ENCODE measurements at places on chromosomes 13 and 19.

GRCh38 chr13:91273675-91274074 lies 73.8 kb upstream of the MIR17HG start:
- no peak for DNase-seq

- DNase-seq = no peak
Observed at GRCh38 chr13:93727211-93728141, 500.9 kb downstream of the GPC6 start.

- no peak for DNase-seq
Observed at GRCh38 chr13:61761690-61762089, 346.0 kb upstream of the PCDH20 start.

- no peak for DNase-seq
Observed at GRCh38 chr13:91020461-91021034, 326.9 kb upstream of the MIR17HG start.

GRCh38 chr19:30630289-30631032 lies 258.3 kb downstream of the ZNF536 start:
- DNase-seq = no peak

DNA sequence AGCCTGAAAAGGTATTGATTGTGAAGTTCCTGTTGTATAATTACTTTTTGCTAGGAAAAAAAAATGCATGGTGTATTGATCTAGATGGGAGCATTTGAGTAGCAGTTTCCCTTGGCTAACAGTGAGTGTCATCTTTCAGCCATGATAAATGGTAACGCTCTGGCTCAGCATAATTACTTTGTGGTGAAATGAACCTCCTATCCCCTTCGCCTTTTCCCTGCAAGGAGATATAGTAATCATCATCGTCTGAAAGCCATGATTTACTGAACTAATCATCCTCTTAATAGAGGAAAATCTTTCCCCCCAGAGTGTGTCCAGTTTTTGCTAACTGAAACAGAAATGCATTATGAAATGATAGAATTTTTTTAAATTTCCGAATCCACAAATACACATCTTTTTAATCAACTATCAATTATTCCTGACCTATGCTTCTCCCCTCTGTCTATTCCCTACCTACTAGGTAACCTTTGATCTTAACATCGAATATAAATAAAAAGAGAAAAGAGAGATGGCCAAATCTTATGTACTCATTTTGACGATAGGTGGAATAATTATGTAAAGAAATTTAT lies 88.7 kb downstream of the MAB21L1 start:
- no peak for DNase-seq

DNA sequence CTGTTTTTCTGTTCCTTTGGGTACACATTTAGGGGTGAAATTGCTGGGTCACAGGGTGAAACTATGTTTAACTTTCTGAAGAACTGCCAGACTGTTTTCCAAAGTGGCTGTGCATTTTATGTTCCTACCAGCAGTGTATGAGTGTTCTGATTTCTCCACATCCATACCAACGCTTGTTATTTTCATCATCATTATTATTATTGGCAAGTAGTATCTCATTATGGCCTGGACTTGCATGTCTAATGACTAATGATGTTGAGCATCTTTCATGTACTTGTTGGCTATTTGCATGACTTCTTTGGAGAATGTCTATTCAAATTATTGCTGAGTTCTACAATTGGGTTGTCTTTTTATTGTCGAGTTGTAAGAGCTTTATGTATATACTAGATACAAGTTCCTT lies 321.8 kb upstream of the HTR2A start:
- DNase-seq = no peak

DNA sequence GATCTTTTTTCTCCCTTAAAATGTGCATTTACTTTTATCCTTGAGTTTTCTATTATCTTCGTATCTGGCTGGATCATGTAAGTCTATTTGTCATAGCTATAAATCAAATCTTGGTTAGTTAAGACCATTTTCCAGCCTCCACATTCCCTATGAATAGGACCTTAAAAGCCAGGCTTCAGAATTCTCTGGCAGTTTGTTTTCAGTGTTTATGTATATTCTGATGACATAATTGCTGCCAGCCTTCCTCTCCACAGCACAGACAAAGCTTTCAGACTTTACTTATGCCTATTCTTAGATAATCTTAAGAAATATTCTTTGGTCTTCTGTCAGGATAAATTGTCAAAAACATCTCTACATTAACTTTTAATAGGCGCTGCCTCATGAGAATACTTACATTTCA lies 870.8 kb upstream of the SPRY2 start:
- DNase-seq = no peak

GRCh38 chr19:54792814-54793213 lies 10.6 kb upstream of the KIR2DL4 start:
- DNase-seq = no peak

DNA sequence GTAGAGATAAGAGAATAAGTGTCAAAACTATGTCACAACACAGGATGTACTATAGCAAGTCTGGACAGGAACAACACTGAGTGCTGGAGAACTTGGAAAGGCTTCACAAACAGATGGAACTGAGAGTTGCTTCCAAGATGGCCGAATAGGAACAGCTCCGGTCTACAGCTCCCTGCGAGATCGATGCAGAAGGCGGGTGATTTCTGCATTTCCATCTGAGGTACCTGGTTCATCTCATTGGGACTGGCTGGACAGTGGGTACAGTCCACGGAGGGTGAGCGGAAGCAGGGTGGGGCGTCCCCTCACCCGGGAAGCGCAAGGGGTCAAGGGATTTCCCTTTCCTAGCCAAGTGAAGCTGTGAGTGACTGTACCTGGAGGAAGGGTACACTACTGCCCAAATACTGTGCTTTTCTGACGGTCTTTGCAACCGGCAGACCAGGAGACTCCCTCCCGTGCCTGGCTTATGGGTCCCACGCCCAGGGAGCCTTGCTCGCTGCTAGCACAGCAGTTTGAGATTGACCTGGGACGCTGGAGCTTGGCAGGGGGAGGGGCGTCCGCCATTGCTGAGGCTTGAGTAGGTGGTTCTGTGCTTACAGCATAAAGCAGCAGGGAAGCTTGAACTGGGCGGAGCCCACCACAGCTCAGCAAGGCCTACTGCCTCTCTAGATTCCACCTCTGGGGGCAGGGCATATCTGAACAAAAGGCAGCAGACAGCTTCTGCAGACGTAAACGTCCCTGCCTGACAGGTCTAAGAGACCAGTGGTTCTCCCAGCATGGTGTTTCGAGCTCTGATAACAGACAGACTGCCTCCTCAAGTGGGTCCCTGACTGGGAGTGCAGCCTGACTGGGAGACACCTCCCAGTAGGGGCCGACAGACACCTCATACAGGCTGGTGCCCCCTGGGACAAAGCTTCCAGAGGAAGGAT lies 46.0 kb downstream of the USP12 start:
- DNase-seq = no peak

DNA sequence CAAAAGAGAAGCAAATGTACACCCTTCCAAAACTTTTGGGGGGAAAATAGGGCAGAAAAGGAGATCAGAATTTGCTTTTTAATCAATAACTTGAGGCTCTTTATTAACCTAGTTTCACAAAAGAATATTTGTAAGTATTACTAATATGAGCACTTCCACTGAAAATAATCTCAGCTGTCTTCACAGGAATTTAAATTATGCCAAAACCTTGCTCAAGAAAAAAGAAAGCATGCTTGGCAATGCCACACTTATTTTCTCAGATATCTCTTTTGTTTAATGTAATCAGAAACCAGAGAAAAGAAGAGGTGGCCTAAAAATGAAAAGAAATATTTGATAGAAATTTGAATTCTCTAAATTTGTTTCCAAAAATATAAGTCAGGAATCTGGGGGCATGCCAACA lies 234.9 kb upstream of the GPC6 start:
- DNase-seq = no peak

DNA sequence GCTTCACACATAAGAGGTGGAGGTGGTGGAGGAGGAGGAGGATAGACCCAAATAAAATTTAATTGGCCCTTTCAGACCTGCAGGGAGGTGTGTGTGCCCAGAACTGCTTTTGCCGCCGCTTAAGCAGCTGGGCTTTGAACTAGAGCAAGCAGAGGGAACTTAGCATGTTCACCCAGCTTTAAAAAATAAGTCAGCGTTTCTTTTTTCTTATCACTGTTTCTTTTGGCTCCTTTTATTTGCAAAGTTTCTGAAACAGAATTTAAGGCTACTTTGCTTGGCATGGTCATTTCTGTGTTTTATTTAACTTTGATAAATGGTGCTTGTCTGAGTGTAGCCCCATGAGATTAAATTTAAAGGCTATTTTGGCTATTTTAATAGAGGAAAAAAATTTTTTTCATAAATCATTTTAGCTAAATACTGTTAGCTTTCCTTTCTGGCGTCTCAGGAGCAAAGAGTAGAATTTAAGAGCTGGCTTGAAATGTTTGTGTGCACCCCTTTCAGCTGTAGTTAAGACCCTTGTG lies 43.3 kb upstream of the RNF113B start:
- DNase-seq = no peak

GRCh38 chr19:32350987-32351348 lies 5.6 kb downstream of the ZNF507 start:
- DNase-seq = no peak

DNA sequence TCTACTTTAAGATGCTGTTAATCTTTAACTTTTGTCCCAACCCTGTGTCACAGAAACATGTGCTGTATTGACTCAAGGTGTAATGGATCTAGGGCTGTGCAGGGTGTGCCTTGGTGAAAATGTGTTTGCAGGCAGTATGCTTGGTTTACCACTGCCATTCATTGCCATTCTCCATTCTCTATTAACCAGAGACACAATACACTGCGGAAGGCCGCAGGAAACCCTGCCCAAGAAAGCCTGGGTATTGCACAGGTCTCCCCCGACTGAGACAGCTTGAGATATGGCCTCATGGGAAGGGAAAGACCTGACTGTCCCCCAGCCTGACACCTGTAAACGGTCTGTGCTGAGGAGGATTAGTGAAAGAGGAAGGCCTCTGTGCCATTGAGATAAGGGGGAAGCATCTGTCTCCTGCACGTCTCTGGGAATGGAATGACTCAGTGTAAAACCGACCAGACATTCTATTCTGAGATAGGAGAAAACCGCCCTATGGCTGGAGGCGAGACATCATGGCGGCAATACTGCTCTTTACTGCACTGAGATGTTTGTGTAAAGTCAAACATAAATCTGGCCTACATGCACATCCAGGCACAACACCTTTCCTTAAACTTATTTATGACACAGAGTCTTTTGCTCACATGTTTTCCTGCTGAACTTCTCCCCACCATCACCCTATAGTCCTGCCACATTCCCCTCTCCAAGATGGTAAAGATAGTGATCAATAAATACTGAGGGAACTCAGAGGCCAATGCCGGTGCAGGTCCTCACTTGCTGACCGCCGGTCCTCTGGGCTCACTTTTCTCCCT lies 13.1 kb upstream of the ZNF888 start:
- DNase-seq = no peak

DNA sequence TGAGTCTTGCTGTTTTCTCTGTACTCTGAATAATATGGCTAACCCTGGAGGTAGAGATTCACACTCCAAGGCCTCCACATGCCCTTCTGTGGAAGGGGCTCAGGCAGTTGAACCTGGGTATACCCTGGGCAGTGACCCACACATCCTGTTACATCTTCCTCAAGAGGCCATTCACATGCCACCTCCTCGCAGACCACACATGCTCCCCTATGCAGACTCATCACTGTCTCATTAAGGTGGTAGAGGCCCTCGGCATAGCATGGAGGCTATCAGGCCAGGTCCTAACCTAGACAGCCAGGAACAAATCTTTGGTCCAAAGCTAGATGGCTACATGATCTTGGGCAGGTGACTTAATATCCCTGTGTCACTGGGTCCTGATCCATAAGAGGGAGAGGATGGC lies 363.9 kb upstream of the ZNF507 start:
- DNase-seq = no peak

DNA sequence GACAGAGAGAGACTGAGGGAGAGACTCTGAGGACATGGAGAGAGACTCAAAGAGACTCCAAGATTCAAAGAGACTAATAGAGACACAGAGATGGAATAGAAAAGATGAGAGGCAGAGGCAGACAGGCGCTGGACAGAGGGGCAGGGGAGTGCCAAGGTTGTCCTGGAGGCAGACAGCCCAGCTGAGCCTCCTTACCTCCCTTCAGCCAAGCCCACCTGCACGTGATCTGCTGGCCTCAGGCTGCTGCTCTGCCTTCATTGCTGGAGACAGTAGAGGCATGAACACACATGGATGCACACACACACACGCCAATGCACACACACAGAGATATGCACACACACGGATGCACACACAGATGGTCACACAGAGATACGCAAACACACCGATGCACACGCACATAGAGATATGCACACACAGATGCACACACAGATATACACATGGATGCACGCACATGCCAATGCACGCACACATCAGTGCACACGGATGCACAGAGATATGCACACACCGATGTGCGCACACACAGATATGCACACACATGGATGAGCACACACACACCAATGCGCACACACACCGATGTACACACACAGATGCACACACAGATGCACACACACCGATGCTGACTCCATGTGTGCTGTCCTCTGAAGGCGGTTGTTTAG lies 3.3 kb upstream of the F10 start:
- DNase-seq = peak; percentile 48

Measured in aorta (tissue), 5 donors.